ENCODE measurements at places on chromosomes 13 and 19.

- no peak for DNase-seq
Measured at GRCh38 chr13:99505814-99506269, 4.6 kb downstream of the TM9SF2 start.

- DNase-seq, result peak; percentile 98
Measured at GRCh38 chr19:10817291-10818038, 18.5 kb downstream of the TMED1 start.

- DNase-seq, result no peak
Measured at GRCh38 chr19:16976446-16976845, 50.2 kb downstream of the CPAMD8 start.

- DNase-seq, result no peak
Measured at GRCh38 chr13:19067767-19068166, 113.9 kb downstream of the TUBA3C start.

DNA sequence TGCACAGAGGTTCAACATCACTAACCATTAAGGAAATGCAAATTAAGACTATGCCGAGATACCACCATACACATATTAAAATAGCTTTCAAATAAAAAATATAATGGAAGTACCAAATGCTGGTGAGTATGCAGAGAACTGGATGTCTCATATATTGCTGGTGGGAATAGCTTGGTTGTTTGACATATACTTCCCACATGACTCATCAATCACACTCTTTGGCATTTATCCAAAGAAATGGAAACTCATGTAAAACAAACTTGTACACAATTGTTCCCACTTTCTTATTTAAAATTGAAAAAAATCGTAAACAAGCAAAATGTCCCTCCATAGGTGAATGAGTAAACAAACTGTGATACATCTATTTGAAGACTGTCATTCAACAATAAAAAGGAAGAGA, 982.6 kb upstream of the ATXN8OS start:
- DNase-seq, result no peak

GRCh38 chr19:45350477-45351058, 10.0 kb downstream of the KLC3 start:
- DNase-seq, result no peak

- DNase-seq, result no peak
Measured at GRCh38 chr13:26457212-26457611, 100.3 kb upstream of the WASF3 start.

GRCh38 chr19:1747285-1748114, 5.8 kb upstream of the ONECUT3 start:
- DNase-seq, result peak; percentile 57

GRCh38 chr13:112870737-112871287, 98.2 kb upstream of the MCF2L start:
- no peak for DNase-seq
